ENCODE measurements at places on chromosomes 11 and 22.

DNA sequence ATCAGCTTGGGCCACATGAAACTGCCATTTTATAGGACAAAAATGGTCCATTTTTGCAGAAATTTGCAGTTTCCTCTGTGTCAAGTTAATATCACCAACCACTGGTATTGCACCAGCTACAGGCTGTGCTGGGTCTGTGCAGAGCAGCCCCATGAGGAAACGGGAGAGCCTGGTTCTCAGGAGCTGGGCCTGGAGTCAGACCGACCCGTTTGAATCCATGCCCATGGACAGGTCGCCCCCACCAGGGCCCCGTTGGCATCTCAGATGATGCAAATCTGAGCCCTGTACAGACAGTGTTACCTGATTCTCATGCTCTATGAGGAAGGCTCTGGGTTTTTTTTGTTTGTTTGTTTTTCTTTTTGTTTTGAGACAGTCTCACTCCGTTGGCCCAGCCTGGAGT lies 9.8 kb upstream of the SEC14L6 start:
- DNase-seq = no peak

DNA sequence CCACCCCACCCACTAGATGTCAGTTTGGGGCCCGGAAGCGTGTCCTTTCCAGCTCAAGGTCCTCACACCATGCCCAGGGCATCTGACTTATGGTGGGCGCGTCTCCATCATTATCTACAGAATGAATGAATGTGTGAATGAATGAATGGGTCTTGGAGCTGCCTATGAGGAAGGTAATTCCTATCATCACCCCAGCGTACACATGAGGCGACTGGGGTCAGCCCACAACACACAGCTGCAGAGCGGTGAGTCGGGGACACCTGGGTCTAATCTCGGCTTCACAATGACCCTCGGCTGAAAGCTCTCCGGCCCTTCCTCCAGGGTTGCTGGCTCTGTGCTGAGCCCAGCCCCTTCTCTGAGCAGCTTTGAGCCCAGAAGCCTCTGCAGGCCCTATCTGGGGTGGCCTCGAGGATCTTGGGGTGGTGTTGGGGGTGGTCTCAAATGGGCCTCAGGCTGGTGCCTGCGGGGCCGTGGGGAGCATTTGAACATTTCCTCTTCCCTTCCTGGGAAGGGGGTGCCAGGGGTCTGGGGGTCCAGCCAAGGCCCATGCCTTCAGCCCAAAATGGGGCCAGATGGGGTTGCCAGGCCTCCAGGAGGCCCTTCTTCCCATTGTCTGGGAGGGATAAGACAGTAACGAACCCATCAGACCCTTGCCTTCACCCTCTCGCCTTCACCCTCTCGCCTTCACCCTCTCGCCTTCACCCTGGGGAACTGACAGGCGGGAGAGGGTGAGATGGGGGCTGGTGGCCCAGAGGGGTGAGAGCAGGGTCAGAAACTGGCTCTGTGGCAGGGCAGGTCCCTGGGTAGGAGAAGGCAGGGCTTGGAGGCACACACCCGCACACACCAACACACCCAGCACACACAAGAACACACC lies 82.4 kb downstream of the MYEOV start:
- no peak for DNase-seq

DNA sequence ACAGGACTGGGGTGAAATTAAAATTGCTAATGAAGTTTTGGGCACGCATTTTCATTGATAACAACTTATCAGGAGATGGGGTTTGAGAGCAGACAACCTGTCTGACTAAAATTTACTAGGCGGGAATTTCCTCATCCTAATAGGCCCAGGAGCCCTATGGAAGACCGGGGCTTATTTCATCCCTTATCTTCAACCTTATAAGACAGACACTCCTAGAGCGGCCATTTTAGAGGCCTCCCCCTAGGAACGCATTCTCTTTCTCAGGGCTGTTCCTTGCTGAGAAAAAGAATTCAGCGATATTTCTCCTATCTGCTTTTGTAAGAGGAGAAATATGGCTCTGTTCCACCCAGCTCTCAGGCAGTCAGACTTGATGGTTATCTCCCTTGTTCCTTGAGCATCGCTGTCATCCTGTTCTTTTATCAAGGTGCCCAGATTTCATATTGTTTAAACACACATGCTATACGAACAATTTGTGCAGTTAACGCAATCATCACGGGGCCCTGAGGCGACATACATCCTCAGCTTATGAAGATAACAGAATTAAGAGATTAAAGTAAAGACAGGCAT lies 39.3 kb upstream of the ZC3H12C start:
- no peak for DNase-seq

- DNase-seq = no peak
These were observed 838 bp downstream of the WNT11 start for GRCh38 chr11:76205252-76206076.

DNA sequence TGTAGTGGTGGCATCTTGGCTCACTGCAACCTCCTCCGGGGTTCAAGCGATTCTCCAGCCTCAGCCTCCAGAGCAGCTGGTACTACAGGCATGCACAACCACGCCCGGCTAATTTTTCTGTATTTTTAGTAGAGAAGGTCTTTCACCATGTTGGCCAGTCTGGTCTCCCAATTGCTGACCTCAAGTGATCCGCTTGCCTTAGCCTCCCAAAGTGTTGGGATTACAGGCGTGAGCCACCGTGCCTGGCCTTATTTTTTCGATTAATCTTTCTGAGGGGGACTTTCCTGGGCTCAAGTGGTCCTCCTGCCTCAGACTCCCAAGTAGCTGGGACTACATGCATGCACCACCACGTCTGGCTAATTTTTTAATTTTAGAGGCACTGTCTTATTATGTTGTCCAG lies 5.6 kb downstream of the SNU13 start:
- no peak for DNase-seq

- peak; percentile 30 for DNase-seq
These were observed 29.0 kb downstream of the DDX10 start for GRCh38 chr11:108693852-108694251.

Measured in COLO829 (cell line).